Coronary artery (tissue), 2 donors: ENCODE measurements at places on chromosomes 4 and X.

GRCh38 chr4:118734491-118735205 lies 49.5 kb downstream of the METTL14 start:
- DNase-seq = no peak

DNA sequence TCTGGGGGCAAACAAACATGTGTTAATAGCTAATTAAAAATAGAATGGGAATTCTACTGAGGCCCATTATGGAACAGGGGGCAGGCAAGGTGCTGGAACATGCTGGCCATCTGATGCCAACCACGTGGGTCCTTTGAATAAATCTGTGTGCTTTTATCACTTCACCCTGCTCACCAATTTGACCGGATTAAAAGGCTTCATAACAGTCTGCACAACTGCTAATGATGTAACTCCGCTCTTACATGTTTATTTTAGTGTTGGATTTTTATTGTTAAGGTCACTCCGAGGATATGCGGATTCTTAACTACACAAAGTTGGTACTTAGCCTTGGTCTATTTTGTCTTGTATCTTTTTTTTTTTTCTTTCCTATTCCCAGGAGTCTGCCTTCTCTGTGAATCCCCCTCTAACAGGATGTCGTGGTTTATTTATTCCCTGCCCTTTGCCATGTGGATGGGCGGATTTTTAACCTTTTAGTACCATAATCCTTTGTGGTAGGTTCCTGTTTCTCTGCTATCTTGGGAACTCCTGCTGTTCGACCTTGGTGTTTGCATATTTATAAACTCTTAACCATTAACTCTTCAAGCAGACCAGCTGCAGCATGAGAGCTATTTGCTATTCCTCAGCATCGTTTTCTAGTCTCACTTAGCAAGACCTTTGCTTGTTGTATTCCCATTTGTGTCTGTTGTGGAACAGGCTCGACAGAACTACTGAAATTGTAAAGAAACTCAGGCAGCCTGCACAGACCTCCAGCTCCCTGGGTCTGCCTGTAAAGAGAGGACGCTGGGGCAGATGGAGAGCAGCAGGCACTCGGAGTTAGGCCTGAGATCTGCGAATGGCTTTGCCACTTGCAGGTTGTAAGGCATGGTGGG lies 38.0 kb downstream of the TRIM2 start:
- no peak for DNase-seq

DNA sequence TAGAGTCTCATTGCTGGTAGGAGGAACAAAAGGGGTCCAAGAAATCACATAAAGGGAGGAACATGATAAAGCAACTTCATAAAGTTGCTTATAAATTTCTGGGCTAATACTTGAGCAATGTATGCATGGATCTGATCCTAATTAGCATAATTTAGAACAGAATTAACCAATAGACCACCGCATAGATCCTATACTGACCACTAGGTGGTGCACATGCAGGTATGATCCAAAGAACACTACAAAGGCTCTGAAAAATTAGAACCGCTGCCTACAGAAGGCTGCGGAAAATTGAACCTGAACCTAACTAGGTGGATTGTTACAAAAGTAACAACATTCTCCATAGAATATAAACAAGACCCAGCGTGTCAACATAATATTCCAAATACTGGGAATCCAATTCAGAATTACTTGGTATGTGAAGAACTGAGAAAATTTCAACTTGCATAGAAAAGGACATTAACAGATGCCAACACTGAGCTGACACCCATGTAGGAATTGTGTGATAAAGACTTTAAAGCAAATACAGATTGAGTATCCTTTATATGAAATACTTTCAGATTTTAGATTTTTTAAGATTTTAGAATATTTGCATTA lies 23.3 kb downstream of the BRCC3 start:
- no peak for DNase-seq

DNA sequence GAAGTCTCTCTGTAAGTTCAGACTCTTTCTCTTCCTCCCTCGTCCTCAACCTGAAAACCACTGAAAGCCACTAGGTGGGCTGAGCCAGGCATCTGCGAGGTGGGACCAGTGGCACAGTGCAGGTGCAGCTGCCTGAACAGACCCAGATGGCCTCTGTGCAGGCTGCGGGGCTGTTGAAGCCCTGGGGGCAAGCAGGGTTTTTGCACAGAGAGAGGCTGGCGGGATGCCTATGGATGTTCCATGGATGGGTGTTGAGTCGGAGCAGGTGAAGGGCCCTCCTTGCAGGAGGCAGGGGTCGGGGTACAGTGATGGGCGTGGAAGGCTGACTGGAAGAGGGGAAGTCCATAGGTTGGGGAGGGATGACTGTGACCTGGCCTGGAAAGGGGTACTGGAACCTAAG lies 350.2 kb upstream of the FAT1 start:
- DNase-seq = no peak

GRCh38 chrX:41671082-41671481 lies 17.7 kb upstream of the GPR34 start:
- no peak for DNase-seq

- DNase-seq = no peak
These were observed 38.4 kb upstream of the RASL11B start for GRCh38 chr4:52823702-52824092.

- DNase-seq = no peak
These were observed 32.7 kb downstream of the DMD start for GRCh38 chrX:33178690-33179089.

DNA sequence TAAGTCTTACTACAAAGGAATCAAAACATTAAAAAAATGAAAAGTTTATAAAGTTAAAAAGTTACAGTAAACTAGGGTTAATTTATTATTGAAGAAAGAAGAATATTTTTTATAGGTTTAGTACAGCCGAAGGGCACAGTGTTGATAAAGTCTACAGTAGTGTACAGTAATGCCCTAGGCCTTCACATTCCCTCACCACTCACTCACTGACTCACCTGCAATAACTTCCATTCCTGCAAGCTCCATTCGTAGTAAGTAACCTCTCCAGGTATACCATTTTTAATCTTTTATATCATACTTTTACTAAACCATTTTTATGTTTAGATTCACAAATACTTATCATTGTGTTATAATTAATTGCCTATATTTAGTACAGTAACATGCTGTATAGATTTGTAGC lies 307.5 kb upstream of the FAM241A start:
- DNase-seq = no peak

- no peak for DNase-seq
These were observed 9.8 kb upstream of the PDE5A start for GRCh38 chr4:119638359-119638758.

DNA sequence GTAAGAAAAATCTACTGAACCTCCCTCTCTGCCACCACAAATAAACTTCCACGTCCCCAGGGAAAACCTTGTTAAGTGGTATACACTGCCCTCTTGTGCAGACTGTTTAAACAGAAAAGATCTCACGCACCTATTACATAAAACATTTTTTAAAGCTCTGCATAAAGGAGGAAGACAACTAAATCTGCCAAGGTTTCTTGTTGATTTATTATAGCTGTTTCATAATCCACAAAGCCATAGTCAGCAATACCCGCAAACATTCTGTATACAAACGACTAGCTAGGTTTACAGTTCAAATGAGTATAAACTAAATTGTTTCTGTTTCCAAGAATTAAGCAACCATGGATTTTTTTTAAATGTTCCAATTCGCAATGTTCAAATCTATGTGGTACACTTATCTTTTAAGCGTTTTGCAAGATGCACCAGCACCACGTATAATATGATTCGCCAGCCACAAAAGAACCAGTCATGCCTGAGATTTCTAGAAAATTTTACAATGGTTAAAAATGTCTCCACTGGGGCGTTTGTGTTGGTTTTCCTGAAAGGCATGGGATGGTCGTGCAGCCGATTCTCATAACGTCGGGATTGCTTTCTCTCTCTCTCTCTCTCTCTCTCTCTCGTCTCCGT lies 164.6 kb downstream of the PRKX start:
- DNase-seq = no peak

GRCh38 chrX:108071578-108071977 lies 19.8 kb downstream of the PSMD10 start:
- DNase-seq = no peak

- no peak for DNase-seq
These were observed 53.1 kb downstream of the FANCB start for GRCh38 chrX:14819769-14820168.

GRCh38 chr4:153026591-153027346 lies 90.6 kb downstream of the FHDC1 start:
- no peak for DNase-seq

DNA sequence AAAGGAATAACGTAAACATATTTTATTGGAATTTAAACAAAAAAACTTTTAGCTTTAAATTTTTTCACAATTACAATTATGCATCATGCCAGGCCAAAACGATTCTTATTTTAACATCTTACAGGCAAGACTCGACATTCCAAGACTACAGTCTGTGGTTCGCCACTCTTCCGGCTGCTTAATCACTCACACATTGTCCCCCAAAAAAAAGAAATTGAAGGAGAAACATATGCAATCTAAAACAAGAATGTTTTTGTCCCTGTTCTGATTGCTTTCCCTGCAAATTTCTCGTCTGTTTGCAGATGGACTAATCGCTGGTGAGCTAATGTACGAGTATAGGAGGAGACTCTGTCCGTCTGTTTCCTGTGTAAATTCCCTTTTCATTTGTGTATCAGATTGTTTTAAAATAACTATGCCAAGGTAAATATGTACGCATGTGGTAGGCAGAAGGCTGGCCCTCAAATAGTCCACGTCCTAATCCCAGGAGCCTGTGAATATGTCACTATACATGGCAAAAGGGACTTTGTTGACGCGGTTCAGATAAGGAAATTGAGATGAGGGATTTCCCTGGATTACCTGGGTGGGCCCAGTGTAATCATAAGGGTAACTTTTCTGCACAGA lies 37.7 kb upstream of the MTNR1A start:
- no peak for DNase-seq

GRCh38 chr4:123353656-123354055 lies 42.9 kb upstream of the SPRY1 start:
- DNase-seq = no peak

DNA sequence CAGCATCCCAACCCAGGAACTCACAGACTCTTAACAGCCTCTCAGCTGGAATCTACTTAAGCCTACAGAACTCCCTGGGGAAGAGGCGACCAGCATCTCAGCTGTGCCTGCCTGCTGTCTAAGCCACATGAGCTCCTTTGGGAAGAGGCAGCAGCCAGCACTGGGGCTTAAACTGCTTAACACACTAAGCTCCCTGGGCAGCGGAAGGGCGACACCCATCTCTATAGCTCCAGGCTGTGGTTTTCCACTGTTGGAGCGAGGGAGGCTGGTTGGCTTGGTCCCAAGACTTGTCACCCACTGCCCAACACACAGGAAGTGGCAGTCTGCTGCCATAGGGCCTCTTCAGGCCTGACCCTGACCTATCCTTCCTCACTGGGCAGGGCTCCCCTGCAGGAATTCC lies 1544.1 kb upstream of the ADGRL3 start:
- DNase-seq = no peak

DNA sequence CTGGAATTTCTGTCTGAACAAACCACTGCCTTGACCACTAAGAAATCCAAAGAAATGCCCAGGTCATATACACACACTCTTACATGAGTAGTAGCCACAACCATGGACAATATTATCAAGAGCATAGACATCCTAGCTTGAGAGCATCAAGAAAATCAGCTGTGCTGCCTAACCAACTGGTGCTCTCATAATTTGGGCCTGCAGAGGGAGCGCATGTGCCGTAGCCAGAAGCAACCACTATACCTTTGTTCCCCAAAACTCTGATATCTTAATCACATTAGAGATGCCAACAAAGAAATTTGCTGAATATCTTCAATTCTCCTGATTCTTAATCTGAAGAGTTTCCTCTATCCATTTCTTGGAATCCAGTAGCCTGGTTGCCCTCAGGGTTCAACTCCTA lies 163.6 kb downstream of the ZNF674 start:
- no peak for DNase-seq

DNA sequence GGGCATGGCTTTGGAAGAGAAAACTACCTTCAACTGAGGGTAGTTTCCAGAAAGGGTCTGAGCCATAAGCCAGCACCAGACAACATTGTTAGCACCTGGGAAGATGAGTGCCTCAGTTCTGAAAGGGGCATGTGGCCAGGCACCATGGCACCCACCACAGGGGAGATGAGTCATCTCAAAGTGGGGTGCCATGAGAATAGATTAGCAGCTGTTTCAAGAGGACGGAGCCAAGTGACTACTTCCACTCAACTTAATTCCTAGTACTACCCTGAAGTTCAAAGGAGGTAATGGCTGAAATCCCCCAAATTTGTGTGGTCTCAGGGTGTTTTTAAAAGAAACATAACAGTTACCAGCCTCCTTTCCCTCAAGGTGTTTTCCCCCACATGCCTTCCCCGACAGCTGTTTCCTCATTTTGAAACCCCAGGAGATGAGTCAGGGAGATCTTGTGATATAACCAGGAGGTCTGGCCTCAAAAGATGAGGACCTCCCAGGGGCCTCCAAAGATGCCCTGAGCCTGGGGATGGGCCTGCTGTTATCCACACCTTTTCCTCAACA lies 27.8 kb upstream of the FTHL17 start:
- DNase-seq = no peak

GRCh38 chr4:45944000-45944399 lies 179.9 kb downstream of the GABRG1 start:
- no peak for DNase-seq

DNA sequence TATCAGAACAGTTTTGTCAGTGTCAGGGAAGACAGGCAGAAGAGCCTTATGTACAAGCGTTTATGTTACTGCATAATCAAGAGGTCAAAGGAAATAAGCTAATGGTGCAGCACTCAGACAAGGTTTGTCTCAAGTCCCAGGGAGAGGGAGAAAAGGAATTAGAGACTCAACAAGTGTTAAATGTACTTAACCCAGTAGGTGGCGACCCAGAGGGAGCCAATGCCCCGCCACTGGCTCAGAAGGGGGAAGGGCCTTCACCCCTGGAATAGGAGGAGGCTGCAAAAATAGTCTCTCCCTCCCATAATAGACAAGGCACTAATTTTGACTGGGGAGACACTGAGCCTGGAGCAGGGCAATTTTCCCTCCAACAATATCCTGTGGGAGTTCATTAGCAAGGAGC lies 14.1 kb upstream of the PAPSS1 start:
- DNase-seq = no peak

- no peak for DNase-seq
These were observed 37.5 kb downstream of the ANXA3 start for GRCh38 chr4:78588894-78589545.

DNA sequence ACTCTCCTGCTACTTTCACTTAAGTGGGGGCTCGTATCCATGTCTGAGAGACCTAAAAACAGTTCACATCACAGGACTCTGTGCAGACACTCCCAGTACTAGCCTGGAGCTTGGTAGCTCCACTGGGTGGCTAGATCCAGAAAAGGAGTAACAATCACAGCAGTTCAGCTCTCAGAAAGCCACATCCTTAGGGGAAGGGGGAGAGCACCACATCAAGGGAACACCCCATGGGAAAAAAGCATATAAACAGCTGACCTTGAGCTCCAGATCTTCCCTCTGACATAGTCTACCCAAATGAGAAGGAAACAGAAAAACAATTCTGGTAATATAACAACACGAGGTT lies 175.8 kb downstream of the FAM13A start:
- no peak for DNase-seq

DNA sequence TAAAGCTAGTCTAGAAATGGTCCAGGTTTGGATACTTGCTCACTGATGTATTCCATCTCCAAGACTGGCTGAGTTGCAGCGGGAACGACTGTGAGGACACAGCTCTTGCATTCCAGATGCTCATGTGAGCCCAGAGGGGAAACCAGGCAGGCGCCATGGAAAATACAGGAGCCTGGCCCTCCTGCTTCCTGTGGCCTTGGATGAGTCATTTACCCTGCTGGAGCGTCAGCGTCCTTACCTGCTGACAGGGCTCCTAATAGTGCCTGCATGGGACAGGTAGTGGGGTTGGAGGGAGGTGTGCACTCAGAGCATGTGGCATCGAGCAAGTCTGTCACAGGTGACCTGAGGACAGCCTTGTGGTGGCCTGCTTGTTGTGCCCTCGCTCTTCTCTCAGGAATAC lies 69.4 kb downstream of the NSG1 start:
- DNase-seq = no peak
